Memory B cell (primary cell): ENCODE measurements at places on chromosomes 13 and 19.

DNA sequence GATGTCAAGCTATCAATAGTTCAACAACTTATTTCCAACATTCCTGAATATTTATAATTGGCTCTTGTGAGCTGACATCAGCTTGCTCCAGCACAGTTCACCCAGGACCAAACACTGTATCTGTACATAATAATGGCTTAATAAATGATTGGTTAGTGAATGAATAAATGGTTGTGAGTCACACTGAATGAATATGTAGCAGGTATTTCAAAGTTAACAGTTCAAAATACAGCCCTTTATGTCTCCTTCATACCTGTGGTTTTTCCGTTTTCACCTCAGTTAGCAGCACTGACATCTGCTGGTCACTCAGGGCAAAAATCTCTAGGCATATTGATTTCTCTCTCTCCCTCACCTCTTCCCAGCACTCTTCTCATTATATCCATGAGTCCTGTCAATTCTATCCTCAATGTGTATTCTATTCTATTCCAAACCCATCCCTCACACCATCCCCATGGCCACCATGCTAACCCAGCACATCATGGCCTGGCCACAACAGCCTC, 76.3 kb downstream of the PEG3 start:
- peaks cover 5% of the 10 kb centered on the region for H3K27me3 ChIP-seq
- H3K4me3 ChIP-seq, result no peak overlapping the region
- DNase-seq, result no peak
- no peak overlapping the region for H3K27ac ChIP-seq
- H3K4me1 ChIP-seq, result peaks cover 4% of the 10 kb centered on the region

GRCh38 chr19:17328517-17329365, 5.9 kb downstream of the ANO8 start:
- H3K36me3 ChIP-seq, result no peaks in the 10 kb centered on the region
- peaks cover 8% of the 10 kb centered on the region for H3K27me3 ChIP-seq
- H3K4me3 ChIP-seq, result peak overlapping the region; percentile 71
- no peak for DNase-seq

- peak within 1 kb of the TSS; percentile 98 for H3K27ac ChIP-seq
- H3K27me3 ChIP-seq, result no peaks in the 10 kb centered on the region
- DNase-seq, result peak; percentile 81
- peaks cover 31% of the 10 kb centered on the region for H3K4me1 ChIP-seq
These were observed at the start of the genes PSENEN and U2AF1L4 for GRCh38 chr19:35745328-35746086. Gene PSENEN, plus strand, starts transcription at chr19:35745651. Its CDS starts 280 bp downstream, at chr19:35745931. Gene U2AF1L4, minus strand, starts transcription at chr19:35745418. Its CDS starts 27 bp downstream, at chr19:35745391.

DNA sequence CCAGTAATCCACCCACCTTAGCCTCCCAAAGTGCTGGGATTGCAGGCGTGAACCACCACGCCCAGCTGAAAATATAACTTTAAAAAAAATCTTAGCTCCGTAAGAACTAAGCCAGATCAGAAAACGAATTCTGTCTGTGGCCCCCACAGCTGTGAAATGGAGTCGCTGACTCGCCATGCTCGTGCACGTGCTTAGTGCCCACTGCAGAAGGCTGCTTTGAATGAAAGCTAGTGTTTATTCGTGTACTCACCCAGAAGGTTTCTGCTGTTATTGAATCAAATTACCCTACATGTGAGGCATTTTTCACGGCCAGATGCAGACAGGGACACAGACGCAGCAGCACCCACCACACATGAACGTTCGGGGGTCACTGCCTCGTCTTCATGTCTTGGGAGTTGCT, 61.7 kb upstream of the F7 start:
- H3K4me1 ChIP-seq, result no peaks in the 10 kb centered on the region
- H3K27me3 ChIP-seq, result peaks cover 2% of the 10 kb centered on the region
- DNase-seq, result no peak
- H3K36me3 ChIP-seq, result peaks cover 2% of the 10 kb centered on the region
- H3K27ac ChIP-seq, result no peak overlapping the region

DNA sequence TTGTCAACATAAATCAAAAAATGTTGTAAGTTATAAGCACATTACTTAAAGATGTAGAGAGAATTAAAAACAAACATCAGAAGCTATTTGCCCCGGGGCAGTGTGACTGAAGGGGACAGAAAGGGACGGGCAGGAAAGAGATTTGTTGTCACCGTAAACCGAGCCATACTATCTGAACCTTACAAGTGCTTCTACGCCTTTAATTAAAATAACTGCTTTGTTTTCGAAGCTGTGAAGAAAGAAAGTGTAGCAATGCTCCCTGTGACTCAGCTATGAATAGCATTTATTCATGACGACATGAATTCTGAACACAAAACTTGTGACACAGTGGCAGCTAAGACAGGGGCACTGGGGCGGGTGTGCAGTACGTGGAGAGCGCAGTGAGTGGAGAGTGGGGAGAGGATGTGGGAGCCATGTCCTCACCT, 30.0 kb downstream of the ZNF787 start:
- no peaks in the 10 kb centered on the region for H3K27me3 ChIP-seq
- DNase-seq, result no peak
- no peak overlapping the region for H3K4me3 ChIP-seq
- peaks cover 23% of the 10 kb centered on the region for H3K36me3 ChIP-seq

- DNase-seq, result peak; percentile 74
- peaks cover 18% of the 10 kb centered on the region for H3K4me1 ChIP-seq
- H3K27me3 ChIP-seq, result peaks cover 1% of the 10 kb centered on the region
These were observed 624 bp downstream of the CTXN1 start for GRCh38 chr19:7925171-7925851.

DNA sequence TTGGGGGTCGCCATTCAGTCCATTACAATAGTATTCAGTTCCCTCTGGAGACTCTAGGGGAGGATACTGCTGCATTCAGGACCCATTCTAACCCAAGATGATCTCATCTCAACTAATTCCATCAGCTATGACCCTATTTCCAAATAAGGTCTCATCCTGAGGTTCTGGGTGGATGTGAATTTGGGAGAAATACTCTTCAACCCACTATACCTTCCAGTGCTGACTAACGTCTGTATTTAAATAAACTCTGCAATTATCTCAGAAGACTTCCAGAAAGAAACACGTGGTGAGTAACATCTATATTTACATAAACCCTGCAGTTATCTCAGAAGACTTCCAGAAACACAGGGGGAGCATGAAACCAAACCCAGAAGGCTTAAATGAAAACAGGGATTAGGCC, 1300.7 kb downstream of the PCDH9 start:
- H3K27me3 ChIP-seq, result no peaks in the 10 kb centered on the region

DNA sequence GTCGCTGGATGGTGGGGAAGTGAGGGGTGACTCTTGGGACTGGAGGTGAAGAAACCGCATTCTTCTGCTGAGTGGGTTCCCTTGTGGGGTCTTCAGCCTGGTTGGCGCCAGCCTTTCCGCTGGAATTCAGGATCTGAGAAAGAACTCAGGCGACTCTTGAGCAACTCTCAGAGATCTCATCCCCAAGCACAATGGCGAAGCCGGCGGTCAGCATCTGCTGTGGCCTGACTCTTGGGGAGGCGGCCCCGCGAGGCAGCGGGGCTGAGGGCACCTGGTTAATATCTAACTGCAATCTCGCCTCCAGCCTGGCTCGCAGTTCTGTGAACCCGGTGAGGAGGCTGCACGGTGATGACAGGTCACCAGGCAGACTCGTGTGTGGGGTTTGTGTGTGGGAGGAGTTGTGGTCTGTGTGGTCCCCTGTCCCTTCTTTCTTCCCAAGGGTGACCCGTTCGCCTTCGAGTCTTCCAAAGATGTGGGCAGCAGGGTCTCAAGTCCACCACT, 883 bp downstream of the ZNF441 start:
- no peaks in the 10 kb centered on the region for H3K27me3 ChIP-seq
- peaks cover 26% of the 10 kb centered on the region for H3K36me3 ChIP-seq
- peaks cover 23% of the 10 kb centered on the region for H3K4me1 ChIP-seq
- peak overlapping the region; percentile 98 for H3K27ac ChIP-seq
- DNase-seq, result peak; percentile 38

GRCh38 chr13:80866921-80867320, 526.0 kb upstream of the SPRY2 start:
- H3K4me1 ChIP-seq, result no peaks in the 10 kb centered on the region
- no peak overlapping the region for H3K27ac ChIP-seq
- H3K36me3 ChIP-seq, result no peaks in the 10 kb centered on the region
- no peaks in the 10 kb centered on the region for H3K27me3 ChIP-seq
- H3K4me3 ChIP-seq, result no peak overlapping the region

GRCh38 chr13:40192452-40192851, 474.0 kb downstream of the FOXO1 start:
- no peak for DNase-seq
- no peaks in the 10 kb centered on the region for H3K36me3 ChIP-seq
- H3K27me3 ChIP-seq, result no peaks in the 10 kb centered on the region
- peaks cover 4% of the 10 kb centered on the region for H3K4me1 ChIP-seq
- H3K4me3 ChIP-seq, result no peak overlapping the region
- no peak overlapping the region for H3K27ac ChIP-seq

- peak; percentile 59 for DNase-seq
- peaks cover 35% of the 10 kb centered on the region for H3K4me1 ChIP-seq
- H3K36me3 ChIP-seq, result peaks cover 12% of the 10 kb centered on the region
- H3K27ac ChIP-seq, result peak overlapping the region; percentile 92
- peak overlapping the region; percentile 92 for H3K4me3 ChIP-seq
These were observed 4.2 kb downstream of the LYL1 start for GRCh38 chr19:13098277-13099072.

GRCh38 chr13:109203587-109203986, 574.2 kb downstream of the MYO16 start:
- no peak overlapping the region for H3K4me3 ChIP-seq
- no peak for DNase-seq
- H3K4me1 ChIP-seq, result peaks cover 3% of the 10 kb centered on the region
- no peaks in the 10 kb centered on the region for H3K36me3 ChIP-seq
- H3K27ac ChIP-seq, result no peak overlapping the region

- no peaks in the 10 kb centered on the region for H3K36me3 ChIP-seq
- peak overlapping the region; percentile 41 for H3K27ac ChIP-seq
- peaks cover 30% of the 10 kb centered on the region for H3K4me1 ChIP-seq
- H3K4me3 ChIP-seq, result peak overlapping the region; percentile 78
These were observed 7.1 kb upstream of the EML2 start for GRCh38 chr19:45646345-45646698.

GRCh38 chr13:50357136-50357535, 341.9 kb downstream of the KCNRG start:
- H3K4me1 ChIP-seq, result peaks cover 40% of the 10 kb centered on the region
- no peak for DNase-seq
- no peaks in the 10 kb centered on the region for H3K36me3 ChIP-seq
- no peak overlapping the region for H3K27ac ChIP-seq
- H3K27me3 ChIP-seq, result no peaks in the 10 kb centered on the region

DNA sequence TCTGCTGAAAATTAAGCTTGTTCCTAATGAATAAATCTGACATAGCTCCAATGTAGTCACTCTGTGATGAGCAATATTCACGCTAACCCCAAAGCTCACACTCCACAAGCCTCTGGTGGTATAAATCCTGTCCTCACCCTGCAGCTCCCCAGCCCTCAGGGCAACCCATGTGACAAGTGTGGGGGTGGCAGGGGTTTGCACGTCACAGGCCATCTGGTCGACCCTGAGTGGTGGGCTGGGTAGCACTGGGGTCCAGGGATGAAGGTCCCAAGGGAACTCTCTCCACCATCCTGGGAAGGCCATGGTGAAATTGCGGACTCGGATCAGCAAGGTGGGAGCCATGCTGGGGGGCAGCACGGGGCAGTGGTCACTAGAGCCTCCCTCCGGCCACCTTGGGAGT, 100.0 kb upstream of the SOX1 start:
- no peaks in the 10 kb centered on the region for H3K4me1 ChIP-seq
- no peak overlapping the region for H3K4me3 ChIP-seq
- no peaks in the 10 kb centered on the region for H3K36me3 ChIP-seq
- no peak for DNase-seq
- no peak overlapping the region for H3K27ac ChIP-seq
- peaks cover 2% of the 10 kb centered on the region for H3K27me3 ChIP-seq

- no peak overlapping the region for H3K4me3 ChIP-seq
- DNase-seq, result no peak
- H3K4me1 ChIP-seq, result no peaks in the 10 kb centered on the region
- H3K36me3 ChIP-seq, result peaks cover 20% of the 10 kb centered on the region
- no peak overlapping the region for H3K27ac ChIP-seq
- no peaks in the 10 kb centered on the region for H3K27me3 ChIP-seq
These were observed 2.7 kb upstream of the TEX29 start for GRCh38 chr13:111317571-111318345.

GRCh38 chr19:13060964-13061927, 41.4 kb downstream of the LYL1 start:
- peak overlapping the region; percentile 83 for H3K4me3 ChIP-seq
- no peak overlapping the region for H3K27ac ChIP-seq
- peaks cover 3% of the 10 kb centered on the region for H3K4me1 ChIP-seq
- no peaks in the 10 kb centered on the region for H3K36me3 ChIP-seq

GRCh38 chr19:50196322-50196932, 7.0 kb upstream of the MYH14 start:
- H3K4me3 ChIP-seq, result no peak overlapping the region
- no peaks in the 10 kb centered on the region for H3K4me1 ChIP-seq
- DNase-seq, result no peak
- H3K27ac ChIP-seq, result no peak overlapping the region
- peaks cover 26% of the 10 kb centered on the region for H3K27me3 ChIP-seq

DNA sequence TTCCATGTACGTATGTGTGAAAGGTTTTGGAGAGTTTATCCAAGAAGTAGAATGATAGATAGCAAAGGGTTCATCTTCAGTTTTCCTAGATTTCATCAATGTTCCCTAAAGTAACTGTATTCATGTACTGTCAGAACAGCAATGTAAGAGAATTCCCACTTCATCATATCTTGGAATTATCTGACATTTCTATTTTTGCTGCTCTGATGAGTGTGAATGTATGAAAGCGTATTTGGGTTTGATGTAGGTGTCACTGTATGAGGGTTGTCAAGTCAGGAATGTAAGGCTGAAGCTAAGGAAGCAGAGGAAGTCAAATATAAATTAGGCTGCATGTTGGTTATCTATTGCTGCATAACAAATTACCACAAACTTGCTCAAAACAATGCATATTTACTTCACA, 7.2 kb upstream of the KATNAL1 start:
- no peak for DNase-seq
- H3K36me3 ChIP-seq, result peaks cover 2% of the 10 kb centered on the region
- H3K4me1 ChIP-seq, result peaks cover 13% of the 10 kb centered on the region
- no peak overlapping the region for H3K27ac ChIP-seq
- no peaks in the 10 kb centered on the region for H3K27me3 ChIP-seq

- H3K36me3 ChIP-seq, result peaks cover 15% of the 10 kb centered on the region
- H3K27ac ChIP-seq, result peak overlapping the region; percentile 89
- no peak for DNase-seq
- peaks cover 24% of the 10 kb centered on the region for H3K4me1 ChIP-seq
- peak overlapping the region; percentile 88 for H3K4me3 ChIP-seq
- no peaks in the 10 kb centered on the region for H3K27me3 ChIP-seq
These were observed 598 bp upstream of the LPAR2 start for GRCh38 chr19:19628501-19629134.

- DNase-seq, result no peak
- H3K36me3 ChIP-seq, result peaks cover 2% of the 10 kb centered on the region
- no peak overlapping the region for H3K27ac ChIP-seq
- no peak overlapping the region for H3K4me3 ChIP-seq
These were observed 50.7 kb downstream of the ACSBG2 start for GRCh38 chr19:6185835-6186834.

GRCh38 chr13:34422956-34423355, 519.1 kb upstream of the NBEA start:
- no peak for DNase-seq
- no peak overlapping the region for H3K27ac ChIP-seq
- no peaks in the 10 kb centered on the region for H3K4me1 ChIP-seq
- H3K4me3 ChIP-seq, result no peak overlapping the region
